ENCODE measurements at places on chromosomes 13 and 19.
A peak's percentile ranks its signal among the peaks of the same experiment; 100 is the strongest.

GRCh38 chr19:24101459-24102115 is 14.6 kb downstream of the ZNF254 start:
- DNase-seq, result no peak

DNA sequence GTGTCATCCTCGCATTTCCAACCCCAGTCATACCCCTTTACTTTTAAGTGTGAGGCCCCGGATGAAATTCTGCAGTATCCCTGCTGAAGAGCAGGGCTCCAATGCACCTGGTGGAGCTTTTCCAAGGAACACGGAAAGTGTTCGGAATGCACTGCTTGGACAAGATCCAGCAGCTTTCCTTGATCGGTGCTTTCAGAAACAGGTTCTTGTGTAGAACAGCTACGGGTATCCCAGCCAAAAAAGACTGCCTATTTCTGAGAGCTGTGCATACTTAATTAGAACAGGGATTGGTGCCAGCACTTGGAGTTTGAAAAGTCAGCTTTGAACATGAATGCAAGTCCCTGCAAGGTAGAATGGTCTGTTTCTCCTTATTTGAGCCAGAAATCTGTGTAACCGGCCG is 87.2 kb upstream of the C1QTNF9B start:
- DNase-seq, result no peak

GRCh38 chr19:6947745-6948144 is 60.4 kb downstream of the ADGRE1 start:
- DNase-seq, result peak; percentile 10

GRCh38 chr19:44142059-44142433 is 692 bp downstream of the ZNF234 start:
- DNase-seq, result no peak

DNA sequence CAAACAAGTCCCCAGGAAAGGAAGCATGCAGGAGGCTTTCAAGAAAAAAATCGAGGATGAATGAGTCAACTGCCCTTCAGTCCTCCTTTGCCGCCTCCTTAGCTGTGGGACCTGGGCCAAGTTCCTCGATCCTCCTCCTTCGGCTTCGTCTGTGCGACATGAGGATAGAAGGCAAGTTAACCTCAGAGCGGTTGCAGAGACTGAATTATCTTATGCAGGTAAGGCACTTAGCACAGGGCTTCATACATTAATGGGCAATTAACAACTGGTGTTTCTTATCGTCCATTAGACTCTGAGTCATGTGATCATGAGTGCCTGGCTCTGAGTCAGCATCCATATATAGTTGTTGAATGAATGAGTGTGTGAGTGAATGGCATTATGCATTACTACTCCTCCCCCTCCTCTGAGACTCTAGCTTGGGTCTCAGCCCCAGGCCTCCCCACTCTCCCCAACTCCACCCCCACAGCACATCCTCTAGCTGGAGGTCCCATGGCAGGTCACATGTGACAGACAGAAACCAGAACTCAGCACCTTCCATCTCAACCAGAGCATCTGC is 1.6 kb upstream of the TTC9B start:
- DNase-seq, result no peak

DNA sequence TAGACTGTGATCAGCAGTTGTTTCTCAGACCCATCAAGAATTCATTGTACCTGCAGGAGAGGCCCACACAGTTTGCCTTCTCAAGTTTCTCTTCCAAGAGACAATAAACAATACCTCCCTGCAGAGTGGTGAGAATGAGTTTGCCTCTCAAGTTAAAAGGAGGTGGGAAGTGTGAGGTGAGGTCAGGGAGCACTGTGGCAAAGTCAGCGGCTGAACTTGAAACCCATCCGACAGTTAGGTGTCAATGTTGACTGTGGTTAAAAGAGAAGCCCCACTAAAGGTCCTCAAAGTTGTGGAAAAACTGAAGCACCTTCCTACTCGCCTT is 72.9 kb upstream of the TSC22D1 start:
- DNase-seq, result no peak

- DNase-seq, result no peak
Measured at GRCh38 chr13:98315902-98316301, 138.8 kb upstream of the RNF113B start.

DNA sequence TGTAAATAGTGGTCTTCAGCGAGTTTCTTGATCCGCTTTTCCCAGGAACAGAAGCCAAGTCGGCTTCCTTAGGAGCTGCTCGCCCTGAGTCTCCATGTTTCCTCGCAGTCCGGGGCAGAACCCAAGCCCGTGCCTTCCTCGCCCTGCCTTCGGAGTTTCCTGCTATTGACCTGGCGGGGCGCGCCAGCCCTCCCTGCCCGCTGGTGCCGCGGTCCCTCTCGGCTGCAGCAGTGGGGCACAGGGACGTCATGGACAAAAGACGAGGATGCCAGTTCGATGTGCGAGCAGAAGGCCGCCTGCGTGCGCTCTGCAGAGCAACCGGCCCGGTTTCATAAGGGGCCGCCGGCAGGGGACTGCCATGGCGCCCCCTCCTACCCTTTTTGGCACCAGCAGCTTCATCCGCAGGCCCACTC is 156.6 kb downstream of the TM9SF2 start:
- peak; percentile 4 for DNase-seq

DNA sequence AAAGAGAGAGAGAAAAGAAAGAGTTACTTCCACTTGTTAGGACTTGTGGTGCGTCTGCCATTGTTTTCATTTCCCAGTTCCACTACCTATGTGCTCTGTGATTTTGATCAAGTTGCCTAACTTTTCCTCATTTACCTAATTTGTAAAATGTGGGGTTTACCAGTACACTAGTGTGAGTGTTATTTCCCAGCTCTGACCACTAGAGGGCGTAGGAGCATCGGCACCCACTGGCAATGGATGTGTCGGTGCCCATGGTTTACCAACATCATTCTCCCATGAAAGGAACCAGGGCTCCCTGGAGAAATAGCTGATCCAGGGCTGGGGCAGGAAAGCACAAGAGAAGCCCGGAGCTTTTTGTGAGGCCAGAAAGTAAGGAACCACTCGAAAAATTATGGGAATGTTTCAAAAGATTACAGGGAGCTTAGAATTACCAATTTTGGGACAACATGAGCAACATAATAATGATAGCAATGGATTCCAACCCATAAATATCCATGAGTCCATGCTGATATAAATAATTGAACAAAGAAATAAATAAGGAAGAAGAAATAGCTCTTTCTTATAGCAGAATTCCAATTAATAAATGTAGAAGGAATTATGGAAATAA is 15.1 kb upstream of the CEACAM4 start:
- DNase-seq, result peak; percentile 76

DNA sequence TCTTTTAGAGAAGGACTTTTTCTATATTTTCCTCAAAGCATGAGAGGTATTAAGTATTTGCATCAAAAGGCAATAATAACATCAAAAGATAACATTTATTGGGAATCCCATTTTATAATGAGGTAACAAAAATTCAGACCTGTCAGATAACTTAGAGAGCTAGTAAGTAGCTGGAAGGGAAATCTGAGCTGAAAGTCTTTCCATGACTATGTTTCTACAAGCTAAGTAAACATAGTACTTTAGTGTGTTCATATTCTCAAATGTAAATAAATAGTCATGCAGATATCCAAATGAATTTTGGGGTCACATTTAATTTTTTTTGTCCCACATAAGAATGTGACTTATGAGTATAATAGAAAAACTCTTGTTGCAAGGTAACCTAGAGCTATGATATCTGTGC is 87.3 kb upstream of the FBXL3 start:
- no peak for DNase-seq

GRCh38 chr13:108326309-108326708 is 56.8 kb downstream of the TNFSF13B start:
- peak; percentile 17 for DNase-seq

GRCh38 chr19:35380450-35381124 is 9.7 kb downstream of the GPR42 start:
- DNase-seq, result no peak

DNA sequence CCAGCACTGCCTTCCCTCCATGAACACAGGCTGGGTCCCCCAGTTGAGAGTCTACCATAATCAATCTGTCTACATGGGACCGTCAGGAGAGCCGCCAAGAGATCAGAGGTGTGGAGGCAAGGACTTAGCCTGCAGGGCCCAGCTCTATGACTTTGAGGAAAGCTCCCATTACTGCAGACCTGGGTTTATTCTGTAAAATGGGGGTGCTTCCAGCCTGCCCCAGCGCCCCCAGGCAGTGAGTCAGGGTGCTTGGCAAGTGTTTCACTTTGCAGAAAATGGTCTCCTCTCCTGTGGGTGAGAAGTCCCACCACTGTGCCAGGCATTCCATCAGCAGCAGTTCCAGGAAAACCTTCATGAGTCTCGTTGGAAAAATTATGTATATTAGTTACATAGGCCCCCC is 75.5 kb upstream of the VSTM2B start:
- DNase-seq, result no peak

DNA sequence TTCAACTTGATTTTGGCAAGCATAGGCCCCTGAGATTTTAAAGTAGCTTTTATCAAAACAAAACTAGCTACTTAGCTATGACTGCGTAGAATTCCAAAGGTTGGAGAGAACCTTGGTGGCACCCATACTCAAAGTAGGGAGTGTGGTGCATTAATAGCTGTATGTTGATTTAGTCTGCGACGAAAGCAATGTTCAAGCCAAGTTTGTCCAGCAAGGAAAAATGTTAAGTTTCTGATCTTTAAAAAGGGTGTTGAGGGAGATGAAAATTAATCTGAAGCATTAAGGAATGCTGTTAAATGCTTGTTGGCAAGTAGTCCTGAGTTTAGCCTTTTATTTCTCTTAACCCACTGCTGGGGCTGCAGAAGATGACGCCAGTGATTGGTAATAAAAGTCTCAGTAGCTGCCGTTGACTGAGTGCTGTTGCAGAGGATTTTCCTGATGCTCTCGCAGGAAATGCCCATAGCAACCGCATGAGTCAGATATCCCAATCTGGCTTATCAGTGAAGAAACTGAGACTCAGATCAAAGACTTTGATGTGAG is 75.9 kb upstream of the RNF113B start:
- DNase-seq, result no peak

- no peak for DNase-seq
Measured at GRCh38 chr13:30829833-30830637, 76.0 kb upstream of the MEDAG start.

DNA sequence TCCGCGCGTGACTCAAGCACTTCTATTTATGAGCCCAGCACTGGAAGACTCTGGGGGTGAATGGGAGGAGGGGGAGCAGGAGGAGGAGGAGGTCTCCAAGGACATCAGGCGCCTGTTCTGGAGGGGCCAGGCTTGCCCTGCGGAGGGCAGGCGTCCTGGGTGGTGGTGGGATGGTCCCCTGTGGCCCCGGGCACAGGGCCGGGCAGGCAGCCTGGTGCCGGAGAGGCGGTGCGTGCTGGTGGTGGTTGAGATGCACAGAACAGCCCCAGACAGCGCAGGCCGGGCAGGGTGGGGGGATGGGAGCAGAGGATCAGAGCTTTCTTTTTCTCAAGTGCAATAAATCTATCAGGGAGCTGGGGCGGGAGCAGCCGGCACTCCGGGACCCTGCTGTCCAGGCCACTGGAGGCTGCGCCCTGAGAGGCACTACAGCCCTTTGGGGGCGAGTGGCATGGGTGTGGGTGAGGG is 14.0 kb downstream of the NKPD1 start:
- DNase-seq, result no peak

- no peak for DNase-seq
Measured at GRCh38 chr19:29643361-29643935, 21.8 kb upstream of the PLEKHF1 start.
